GM23248 (cell line): ENCODE measurements at places on chromosomes 7 and 10. TPM values are rescaled to one million over a fixed set of nuclear protein-coding genes. Genes with fewer than 3 reads are reported as not detected.

DNA sequence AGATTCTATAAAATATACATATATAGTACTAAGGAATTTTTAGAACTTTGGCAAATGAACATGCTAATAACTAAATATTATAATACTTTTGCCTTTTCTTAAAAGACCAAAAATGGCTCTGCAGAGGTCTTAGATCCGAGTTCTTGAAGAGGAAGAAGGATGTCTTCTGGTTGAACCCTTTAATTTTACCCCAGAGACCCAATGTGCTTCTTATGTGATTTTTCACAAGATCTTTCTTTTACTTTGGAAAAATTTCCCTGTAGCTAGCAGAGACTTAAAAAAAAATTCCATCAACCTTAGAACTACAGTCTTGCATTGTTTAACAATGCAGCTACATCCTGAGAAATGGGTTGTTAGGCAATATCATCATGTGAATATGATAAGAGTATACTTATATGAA, 663.2 kb downstream of the PARD3 start:
- H3K4me1 ChIP-seq, result peaks cover 7% of the 10 kb centered on the region
- no peaks in the 10 kb centered on the region for H3K27me3 ChIP-seq
- H3K36me3 ChIP-seq, result no peaks in the 10 kb centered on the region
- H3K27ac ChIP-seq, result no peak overlapping the region
- no peak overlapping the region for H3K4me3 ChIP-seq

- DNase-seq, result peak; percentile 98
- H3K27me3 ChIP-seq, result no peaks in the 10 kb centered on the region
- no peaks in the 10 kb centered on the region for H3K36me3 ChIP-seq
- peak overlapping the region; percentile 52 for H3K4me3 ChIP-seq
- H3K4me1 ChIP-seq, result peaks cover 23% of the 10 kb centered on the region
Measured at GRCh38 chr7:2019711-2020511, 212.8 kb downstream of the MAD1L1 start.

DNA sequence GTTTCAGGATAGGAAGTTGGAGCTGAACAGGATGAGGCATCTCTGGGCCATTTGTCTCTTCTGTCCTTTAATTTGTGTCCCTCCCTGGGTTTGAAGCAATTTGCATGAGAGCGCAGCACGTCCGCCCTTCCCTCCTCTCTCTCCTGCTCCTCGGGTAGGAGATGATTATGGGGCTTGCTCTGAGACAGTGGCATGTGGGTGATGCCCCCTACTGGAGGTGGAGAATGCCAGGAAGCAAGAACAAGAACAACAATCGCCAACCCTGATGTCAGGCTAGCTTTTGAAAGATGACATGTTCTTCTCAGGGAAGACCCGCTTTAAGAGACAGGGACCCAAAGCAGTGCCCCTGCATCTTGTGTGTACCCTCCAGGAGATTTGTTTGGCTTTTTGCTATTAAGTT, 63.9 kb upstream of the LOXL4 start:
- peaks cover 7% of the 10 kb centered on the region for H3K4me1 ChIP-seq
- H3K27ac ChIP-seq, result no peak overlapping the region
- peak; percentile 26 for DNase-seq
- H3K27me3 ChIP-seq, result no peaks in the 10 kb centered on the region

DNA sequence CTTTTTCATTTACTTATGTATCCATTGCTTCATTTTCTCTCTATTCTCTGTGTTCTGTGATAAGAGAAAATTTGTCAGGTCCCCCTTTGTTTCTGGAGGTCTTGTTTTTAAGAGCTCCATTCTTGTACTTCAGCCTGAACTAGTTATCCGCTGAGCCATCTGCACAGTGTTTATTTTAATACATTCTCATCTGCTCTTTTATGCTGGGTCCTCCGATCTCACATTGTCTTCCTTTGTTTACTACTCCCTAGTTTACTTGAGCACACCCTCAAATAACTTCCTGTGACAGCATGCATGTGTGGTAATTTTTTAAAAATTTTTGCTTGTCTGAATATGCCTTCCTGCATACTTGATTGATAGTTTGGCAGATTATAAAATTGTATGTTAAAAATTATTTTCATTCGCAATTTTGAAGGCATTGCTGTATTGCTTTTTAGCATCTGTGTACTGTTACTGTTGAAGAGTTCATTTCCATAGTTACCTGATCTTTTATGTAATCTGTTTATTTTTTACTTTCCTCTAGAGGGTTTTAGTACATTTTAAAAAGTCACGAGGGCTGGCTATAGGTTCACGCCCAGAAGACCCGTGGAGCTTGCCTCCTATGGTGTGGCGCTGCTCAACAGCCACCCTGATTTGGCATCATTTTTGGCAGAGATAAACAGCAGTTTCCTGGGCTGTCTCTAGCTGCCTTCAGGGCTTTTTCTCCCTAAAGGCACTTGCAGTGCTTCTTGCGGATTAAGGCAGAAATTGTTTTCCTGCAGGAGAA, 31.9 kb downstream of the RSBN1L start:
- no peaks in the 10 kb centered on the region for H3K27me3 ChIP-seq
- DNase-seq, result peak; percentile 67
- H3K27ac ChIP-seq, result peak overlapping the region; percentile 53
- no peaks in the 10 kb centered on the region for H3K36me3 ChIP-seq

DNA sequence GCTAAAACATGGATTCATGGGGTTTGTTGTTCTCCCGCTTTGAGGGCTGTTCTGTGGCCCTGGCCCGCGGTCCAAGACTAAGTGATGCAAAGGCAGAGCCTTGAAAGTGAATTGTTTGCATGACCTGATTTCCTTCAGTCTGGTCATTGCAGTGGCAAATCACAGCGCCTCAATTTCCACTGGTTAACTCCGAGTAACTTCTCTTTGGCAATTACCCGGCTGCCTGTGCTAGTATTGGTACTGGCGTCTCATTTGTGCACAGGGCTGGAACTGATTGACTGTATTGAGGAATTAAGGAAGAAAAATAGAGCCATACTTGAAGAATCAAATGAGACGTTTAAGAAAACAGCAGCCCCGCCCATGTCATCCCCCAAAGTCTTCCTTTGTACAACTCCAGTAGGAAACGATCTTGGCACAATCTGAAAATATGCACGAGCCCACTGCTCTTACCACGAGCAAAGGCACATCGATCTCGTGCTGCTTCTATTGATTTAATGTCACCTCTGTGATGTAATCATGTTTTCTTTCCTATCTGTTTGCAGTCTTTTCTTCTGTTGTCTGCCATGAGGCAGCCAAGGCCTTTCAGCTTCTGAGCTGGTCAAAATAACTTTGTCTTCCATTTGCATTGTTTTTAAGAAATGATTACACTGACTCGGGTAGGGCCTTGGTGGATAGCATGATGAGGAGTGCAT, 60.6 kb upstream of the SHH start:
- DNase-seq, result no peak
- no peak overlapping the region for H3K4me3 ChIP-seq
- no peaks in the 10 kb centered on the region for H3K27me3 ChIP-seq
- no peaks in the 10 kb centered on the region for H3K36me3 ChIP-seq
- no peaks in the 10 kb centered on the region for H3K4me1 ChIP-seq

GRCh38 chr7:98286093-98286539, 4.6 kb downstream of the BRI3 start:
- peak overlapping the region; percentile 89 for H3K27ac ChIP-seq
- peaks cover under 1% of the 10 kb centered on the region; the same call in 1 of the 2 replicates for H3K36me3 ChIP-seq
- no peaks in the 10 kb centered on the region for H3K27me3 ChIP-seq
- DNase-seq, result peak; percentile 90

GRCh38 chr7:39379416-39379815, 186.8 kb upstream of the YAE1 start:
- peaks cover 4% of the 10 kb centered on the region; the same call in 1 of the 2 replicates for H3K27me3 ChIP-seq
- DNase-seq, result no peak
- no peak overlapping the region for H3K27ac ChIP-seq
- H3K4me3 ChIP-seq, result no peak overlapping the region
- H3K36me3 ChIP-seq, result no peaks in the 10 kb centered on the region

DNA sequence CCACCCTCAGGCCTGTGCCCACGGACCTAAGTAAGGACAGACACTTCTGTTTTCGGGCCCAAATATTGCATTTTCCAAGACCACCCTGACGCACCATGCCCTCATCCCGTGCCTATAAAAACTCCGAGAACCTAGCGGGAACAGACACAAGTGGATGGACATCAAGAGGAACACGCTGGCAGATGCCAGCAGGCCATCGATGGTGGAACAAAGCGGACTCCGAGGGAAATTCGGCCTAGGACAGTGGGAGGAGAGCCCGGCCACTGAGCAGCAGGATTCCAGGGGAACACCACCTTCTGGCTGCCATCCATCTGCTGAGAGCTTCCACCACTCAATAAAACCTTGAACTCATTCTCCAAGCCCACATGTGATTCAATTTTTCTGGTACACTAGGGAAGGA, 243.6 kb upstream of the ZWINT start:
- no peak overlapping the region for H3K27ac ChIP-seq
- H3K36me3 ChIP-seq, result no peaks in the 10 kb centered on the region
- H3K4me3 ChIP-seq, result no peak overlapping the region
- no peak for DNase-seq
- no peaks in the 10 kb centered on the region for H3K4me1 ChIP-seq

DNA sequence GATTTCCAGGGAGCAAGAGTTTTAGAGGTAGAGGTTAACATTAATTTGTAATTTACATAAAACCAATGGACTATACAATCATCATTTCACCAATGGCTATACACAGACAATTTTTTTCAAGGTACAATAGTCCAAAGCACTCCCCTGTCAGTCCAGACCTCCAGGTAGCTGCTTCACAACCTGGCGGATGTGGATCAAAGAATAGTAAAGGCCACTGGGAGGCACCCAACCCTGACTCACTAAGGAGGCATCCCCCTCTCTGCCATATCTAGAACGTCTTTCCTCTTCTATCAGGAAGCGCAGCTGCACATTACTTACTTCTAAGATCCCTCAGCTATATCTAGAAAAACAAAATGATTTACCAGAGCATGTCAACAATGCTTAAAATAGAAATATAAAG, 217.7 kb upstream of the AOAH start:
- no peaks in the 10 kb centered on the region for H3K36me3 ChIP-seq
- H3K27me3 ChIP-seq, result no peaks in the 10 kb centered on the region
- DNase-seq, result no peak

DNA sequence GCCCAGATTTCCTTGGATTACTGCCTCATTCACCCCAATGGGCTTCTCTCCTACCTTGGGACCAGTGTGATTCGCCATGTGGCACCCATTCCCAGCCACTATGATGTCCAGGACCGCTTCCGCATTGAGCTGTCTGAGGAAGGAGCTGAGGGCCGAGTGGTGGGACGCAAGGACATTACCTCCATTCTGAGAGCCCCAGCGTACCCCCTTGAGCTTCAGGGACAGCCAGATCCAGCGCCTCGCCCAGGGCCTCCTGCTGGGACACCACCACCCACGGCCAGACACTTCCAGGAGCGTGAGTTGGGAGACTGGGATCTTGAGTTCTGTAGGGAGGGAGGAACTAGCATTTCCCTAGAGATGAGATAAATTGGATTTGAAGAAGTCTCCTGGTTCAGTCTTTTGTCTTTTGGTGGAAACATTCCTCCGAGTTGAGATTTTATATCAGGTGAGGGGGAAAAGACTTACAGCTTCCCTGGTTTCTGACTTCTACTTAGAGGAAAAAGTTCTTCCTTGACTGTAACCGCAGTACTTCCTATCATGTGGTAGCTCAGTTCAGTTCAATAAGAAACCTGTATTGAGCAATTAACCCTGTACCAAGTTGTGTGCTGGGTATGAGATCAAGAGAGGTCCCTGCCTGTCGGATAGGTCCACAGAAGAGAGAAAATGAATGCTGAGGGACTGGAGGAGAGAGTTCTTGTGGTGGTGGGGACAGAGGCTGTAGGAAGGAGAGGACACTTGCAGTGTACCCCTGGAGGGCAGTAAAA, 1.3 kb downstream of the MOSPD3 start:
- no peak for DNase-seq
- H3K27ac ChIP-seq, result no peak overlapping the region
- no peaks in the 10 kb centered on the region for H3K4me1 ChIP-seq
- no peaks in the 10 kb centered on the region for H3K27me3 ChIP-seq
- no peaks in the 10 kb centered on the region for H3K36me3 ChIP-seq
- H3K4me3 ChIP-seq, result peak overlapping the region; percentile 89; the same call in 1 of the 2 replicates

Gene NYAP1
- total RNA-seq, result not detected in 2 replicates

Gene C10orf62
- total RNA-seq, result not detected in 2 replicates

Gene CDHR3
- total RNA-seq, result 2.6 and 3.3 TPM in 2 replicates
